Stomach (tissue), 19 donors: ENCODE measurements at places on chromosomes 2 and 18. TPM values are rescaled to one million over a fixed set of nuclear protein-coding genes. Genes with fewer than 3 reads are reported as not detected.

GRCh38 chr2:21161832-21162614 is 38.3 kb downstream of the TDRD15 start:
- no peak for DNase-seq

The FBXO36 gene
- total RNA-seq = 1.2 TPM

GRCh38 chr18:55220523-55220922 is 261.3 kb upstream of the CCDC68 start:
- DNase-seq = peak; percentile 41

- DNase-seq = no peak
Observed at GRCh38 chr2:234839285-234839684, 112.5 kb upstream of the SH3BP4 start.

The ANKRD29 gene
- total RNA-seq = 10.1 TPM

The VWC2L gene
- not detected for total RNA-seq

- DNase-seq = no peak
Observed at GRCh38 chr2:65314801-65315441, 87.3 kb downstream of the ACTR2 start.

The EIF2AK2 gene
- 7.5 TPM for total RNA-seq

The BOLL gene
- total RNA-seq = not detected

DNA sequence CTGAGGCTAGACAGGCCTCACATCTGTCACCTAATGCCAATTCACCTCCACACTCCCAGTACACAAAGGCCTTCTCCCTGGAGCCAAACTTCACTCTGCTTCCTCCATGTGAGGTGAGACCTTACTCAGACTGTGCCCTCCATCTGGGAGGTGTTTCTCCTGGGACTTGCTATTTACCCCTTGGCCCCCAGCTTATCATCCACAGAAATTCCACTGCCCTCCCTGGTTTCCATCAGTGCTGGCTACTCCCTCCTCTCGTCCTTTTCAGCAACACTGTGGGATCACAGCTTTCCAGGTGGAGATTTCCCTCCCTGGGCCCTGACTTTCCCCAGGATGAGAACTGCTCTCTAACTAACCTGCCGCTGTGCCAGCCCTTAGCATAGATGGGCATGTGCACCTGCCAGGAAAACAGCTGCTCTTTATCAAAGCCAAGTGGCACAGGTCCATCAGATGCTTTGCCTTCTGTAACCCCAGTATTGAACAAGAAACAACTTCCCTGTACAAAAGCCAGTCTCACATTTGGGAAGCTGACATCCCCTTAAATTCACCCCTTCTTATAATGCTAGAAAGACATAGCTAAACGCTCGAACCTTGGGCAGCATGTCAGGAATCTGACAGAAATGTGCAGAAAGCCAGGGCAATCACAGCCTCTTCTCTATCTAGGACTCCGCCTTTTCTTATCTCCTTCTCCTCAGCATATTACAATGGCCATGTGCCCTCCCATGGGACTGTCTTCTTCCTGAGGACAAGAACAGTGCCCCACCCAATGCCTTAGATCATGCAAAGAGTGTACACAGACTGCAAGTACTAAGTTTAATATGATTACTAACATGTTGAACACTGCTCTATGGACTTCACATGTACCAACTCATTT is 535.5 kb upstream of the ID2 start:
- no peak for DNase-seq

DNA sequence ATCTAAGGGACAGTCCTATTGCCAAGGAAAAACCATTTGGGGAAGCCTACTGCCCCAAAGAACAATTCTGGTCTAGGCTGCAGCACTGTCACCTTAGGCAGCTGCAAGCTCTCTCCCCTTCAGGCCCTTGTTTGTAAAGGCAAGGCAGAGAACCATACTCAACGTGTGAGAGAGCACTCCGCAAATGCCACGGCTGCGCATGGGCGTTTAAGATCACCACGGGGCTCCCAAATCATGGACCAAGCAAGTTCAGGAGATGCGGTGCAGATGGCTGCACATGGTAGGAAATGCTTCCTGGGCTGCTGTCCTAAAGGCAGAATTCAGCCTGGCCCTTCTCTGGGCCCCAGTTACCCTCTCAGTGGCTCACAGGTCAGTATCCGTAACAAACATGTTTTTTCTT is 15.5 kb downstream of the ERFE start:
- no peak for DNase-seq

The OBSL1 gene
- 55.4 TPM for total RNA-seq

DNA sequence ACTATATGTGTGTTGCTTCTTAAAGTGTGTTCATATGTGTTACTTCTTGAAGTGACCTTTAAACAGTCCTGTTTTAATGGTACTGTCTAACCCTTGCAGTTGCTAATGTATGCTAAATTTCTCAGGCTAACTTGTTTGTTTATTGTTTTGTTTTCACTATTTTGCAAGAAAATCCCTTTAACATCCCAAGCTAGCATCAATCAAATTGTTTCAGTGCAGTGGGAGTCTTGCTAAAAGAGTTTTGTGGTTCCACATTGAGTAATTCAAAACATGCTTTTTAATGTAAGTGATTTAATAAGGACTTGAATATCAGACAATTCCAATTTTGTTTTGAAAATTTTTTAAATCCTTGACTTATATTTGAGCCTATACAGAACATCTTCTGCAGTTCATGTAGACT is 3.6 kb downstream of the SH3RF3 start:
- no peak for DNase-seq

The EHD3 gene
- total RNA-seq = 0.45 TPM

DNA sequence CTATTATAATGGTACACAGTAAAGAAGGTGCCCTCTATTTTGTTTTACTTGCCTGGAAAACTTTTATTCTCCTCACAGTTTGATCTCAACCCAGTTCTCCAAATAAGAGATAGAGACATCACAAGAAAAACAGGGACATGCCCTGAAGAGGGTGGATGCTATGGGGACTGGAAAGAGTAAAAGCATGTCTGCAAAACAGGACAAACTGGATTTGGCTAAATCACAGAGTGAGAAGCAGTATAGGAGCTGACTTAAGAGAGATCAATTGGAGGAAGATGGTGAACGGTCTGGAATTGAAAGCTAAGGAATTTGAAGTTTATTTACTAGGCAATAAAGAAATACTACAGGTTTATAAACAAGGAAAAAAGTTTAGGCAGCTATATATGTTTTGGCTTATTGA is 33.0 kb downstream of the SP140L start:
- DNase-seq = no peak

DNA sequence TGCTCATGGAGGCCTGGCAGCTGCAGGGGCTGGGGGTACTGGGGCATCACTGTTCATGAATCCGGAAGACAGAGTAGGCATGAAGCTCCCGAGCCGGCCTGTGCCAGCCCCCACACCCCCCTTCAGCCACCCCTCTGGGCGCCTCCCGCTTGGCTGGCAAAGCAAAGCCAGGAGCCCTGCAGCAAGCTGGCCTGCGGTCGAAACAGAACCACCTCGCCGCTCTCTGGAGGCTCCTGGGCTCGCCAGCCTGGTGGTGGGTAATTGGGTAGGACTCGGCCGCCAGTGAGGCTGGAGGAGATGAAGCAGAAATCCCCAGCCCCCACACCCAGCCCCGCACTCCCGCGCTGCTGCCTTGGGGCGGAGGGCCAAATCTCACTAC is 70.9 kb upstream of the GPC1 start:
- no peak for DNase-seq

DNA sequence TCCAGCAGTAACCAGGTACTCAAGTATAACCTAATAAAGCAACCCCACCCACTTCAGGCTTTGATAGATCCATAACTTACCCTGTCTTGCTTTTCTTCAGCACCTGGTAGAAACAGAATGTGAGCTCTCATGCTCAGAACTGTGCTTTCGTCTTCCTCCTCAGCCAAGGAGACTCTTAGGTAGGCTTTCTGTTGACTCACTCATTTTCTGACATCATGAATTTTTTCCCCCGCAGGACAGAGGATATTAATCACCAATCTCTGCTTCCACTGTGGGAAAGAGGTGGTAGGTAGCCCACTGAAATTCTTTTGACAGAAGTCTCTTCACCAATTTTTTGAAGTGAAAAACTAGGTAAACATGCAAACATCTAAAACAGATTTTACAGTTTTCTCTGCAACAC is 241.2 kb upstream of the KCNJ3 start:
- no peak for DNase-seq

The GPR17 gene
- not detected for total RNA-seq

DNA sequence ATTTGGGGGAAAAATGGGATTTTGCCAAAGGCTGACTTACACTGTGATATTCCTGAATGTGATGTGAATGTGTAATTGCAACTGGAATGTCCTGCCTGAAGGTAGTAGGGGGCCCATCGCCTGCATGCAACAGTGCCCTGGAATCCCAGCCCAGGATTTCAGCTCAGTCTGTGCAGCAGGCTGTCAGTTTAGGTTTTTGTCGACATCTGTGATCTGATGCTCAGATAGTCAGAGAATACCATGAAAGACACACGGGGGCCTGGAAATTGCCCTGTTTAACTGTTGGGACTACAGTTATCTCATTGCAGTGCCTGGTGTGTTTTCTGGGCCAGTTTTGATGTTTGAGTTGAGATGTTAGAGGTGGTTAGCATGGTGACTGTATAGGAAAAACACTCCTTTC is 84.5 kb upstream of the HK2 start:
- no peak for DNase-seq

- DNase-seq = no peak
Observed at GRCh38 chr2:234714711-234715110, 217.8 kb upstream of the ARL4C start.

The SULT1C2 gene
- 1.4 TPM for total RNA-seq

DNA sequence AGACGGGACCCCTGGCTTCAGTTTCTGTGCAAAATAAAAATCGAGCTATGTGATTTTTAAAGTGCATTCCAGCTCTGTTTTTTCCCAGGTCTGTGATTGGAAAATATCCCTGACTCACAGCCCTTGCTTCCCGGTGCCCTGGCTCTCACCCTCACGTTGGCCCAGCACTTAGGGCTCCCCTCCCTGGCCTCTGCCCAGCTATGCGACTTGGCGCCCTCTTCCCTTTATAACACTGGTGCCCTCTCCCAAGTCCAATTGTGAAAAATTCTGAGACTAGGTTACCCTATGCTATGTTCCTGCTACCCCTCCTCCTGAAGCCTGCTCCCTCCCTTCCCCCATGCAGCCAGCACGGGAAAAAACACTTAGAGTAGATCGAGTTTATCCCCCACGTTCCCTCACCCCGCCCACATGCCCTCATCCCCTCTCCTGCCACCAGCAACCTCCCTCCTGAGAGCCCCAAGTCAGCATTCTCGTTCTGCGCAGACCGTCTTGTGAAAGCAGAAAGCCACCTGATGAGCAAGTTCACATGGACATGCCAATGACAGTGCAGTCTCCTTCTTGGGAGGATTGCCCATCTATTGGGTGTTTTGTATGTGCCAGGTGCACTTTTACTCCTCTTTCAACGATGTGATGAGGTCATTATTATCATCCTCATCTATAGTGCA is 228.8 kb downstream of the VAPA start:
- peak; percentile 58 for DNase-seq

GRCh38 chr2:96801786-96802595 is 14.1 kb upstream of the CNNM3 start:
- no peak for DNase-seq

- DNase-seq = peak; percentile 61
Observed at GRCh38 chr2:45128580-45128997, 119.3 kb upstream of the SIX2 start.

DNA sequence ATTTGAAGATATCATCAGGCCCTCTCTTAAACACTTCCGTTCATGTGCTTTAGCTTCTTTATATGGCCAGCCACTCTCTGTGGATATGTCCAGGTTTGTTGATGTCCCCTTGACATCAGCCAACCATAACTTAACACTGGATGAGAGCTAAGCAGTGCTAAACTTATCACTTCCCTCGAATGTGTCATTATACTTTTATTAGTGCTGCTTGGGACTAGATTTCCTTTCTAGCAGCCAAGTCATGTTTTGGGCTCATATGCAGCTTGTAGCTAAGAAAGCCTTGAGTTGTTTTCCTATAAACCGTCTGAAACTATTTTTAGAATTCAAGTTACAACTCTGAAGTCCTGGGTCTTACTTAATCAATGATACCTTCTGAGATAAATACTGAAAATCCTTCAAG is 144.8 kb upstream of the TNP1 start:
- DNase-seq = no peak

- DNase-seq = peak; percentile 86
Observed at GRCh38 chr2:61017003-61017555, 441 bp upstream of the PEX13 start.

GRCh38 chr2:9637330-9637729 is 6.5 kb upstream of the YWHAQ start:
- DNase-seq = no peak

GRCh38 chr2:237261327-237261726 is 152.6 kb downstream of the COL6A3 start:
- no peak for DNase-seq

DNA sequence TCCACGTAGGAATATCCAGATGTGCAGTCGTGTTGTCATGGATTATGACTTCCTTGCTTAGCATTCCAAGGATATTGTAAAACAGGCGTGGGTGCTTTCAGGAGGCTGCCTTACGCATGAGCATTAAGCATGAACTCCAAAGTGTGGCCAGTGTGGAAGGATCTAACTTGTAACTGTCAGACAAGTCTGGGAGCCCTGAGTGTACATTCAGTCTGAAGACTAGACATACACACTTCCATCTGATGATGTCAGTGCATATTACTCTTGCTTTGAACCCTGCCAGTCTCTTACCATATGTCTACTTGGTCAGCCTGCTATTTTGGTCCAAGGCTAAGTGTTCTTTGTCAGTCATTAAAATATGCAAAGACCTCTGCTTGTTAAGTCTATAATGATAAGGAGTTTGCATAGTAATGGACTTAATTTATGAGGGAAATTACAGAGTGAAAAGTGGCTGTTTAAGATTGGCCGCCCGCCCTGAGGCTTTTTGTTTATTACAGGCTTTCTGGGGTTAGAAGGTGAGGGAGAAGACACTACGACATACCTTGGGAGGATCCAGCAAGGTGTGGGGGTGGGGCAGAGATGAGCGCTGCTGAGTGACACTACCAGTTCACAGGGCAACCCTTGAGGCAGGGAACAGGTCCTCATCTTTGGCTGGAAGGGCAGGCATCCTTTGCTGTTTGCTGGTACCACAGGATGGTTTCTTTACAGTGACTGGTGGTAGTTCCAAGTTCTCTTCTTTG is 48.3 kb downstream of the CABLES1 start:
- no peak for DNase-seq

The FN1 gene
- total RNA-seq = 215 TPM

DNA sequence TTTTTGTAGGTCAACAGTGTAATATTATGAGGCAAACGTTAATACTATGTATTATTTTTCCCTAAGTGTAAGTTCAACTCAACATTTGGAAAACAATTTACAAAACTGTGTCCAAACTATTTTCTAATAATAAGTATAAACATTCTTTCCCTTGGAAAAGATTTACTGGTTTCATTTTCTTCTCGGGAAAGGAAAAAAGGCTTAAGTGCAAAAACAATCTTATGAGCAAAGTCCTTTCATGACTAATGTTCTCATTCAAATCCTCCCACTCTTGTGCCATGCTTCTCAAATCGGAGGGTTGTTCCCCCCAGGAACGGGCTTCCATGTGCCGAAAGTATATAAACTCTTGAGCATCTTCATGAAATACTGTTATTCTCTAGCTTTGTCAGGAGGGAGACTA is 19.8 kb upstream of the L3MBTL4 start:
- no peak for DNase-seq

GRCh38 chr2:147829106-147829505 is 15.7 kb upstream of the ACVR2A start:
- no peak for DNase-seq

The WDFY1 gene
- 33.9 TPM for total RNA-seq
